ENCODE measurements at places on chromosomes 3 and 15.

- no peak for DNase-seq
Observed at GRCh38 chr3:139427283-139428060, 38.0 kb upstream of the COPB2 start.

DNA sequence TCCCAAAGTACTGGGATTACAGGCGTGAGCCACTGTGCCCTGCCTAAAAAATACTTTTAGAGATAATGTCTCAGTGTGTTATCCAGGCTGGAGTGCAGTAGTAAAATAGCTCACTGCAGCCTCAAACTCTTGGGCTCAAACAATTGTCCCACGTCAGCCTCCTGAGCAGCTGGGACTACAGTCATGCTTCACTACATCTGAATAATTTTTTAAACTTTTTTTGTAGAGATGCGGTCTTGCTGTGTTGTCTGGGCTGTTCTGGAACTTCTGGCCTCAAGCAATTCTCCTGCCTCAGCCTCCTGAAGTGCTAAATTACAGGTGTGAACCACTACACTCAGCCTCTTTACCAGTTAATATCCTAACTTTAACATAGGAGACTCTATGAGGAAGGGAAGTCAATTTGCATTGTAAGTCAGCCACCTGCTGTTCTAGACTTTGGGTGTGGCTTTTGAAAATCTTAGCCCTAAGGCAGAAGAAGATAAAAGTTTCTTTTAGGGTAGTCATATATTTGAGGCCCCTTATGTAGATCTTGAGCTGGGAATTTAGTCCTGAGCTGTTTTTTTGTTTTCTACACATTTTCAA, 78.2 kb upstream of the RASGRP1 start:
- DNase-seq, result no peak

DNA sequence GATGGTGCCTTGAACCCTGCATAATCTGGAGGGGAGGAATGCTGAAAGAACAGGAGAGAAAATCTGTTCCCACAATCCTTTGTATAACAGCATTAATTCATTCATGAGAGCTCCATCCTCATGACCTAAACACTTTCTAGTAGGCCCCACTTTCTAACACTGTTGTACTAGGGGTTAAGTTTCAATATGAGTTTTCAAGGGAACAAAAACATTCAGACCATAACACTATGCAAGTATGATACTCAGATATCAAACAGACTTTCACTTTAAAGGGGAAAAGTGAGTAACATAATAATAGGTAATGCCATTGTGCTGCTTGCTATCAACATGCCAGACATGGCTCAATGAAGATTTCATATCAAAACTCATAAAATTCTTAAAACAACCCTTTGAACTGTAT, 32.4 kb upstream of the PLSCR2 start:
- no peak for DNase-seq

GRCh38 chr3:80767604-80768003, 993.8 kb downstream of the GBE1 start:
- no peak for DNase-seq

GRCh38 chr15:39543651-39544050, 37.2 kb upstream of the THBS1 start:
- no peak for DNase-seq

GRCh38 chr3:50737906-50738598, 63.3 kb downstream of the DOCK3 start:
- DNase-seq, result no peak
